ENCODE measurements at places on chromosomes 3 and 15.

DNA sequence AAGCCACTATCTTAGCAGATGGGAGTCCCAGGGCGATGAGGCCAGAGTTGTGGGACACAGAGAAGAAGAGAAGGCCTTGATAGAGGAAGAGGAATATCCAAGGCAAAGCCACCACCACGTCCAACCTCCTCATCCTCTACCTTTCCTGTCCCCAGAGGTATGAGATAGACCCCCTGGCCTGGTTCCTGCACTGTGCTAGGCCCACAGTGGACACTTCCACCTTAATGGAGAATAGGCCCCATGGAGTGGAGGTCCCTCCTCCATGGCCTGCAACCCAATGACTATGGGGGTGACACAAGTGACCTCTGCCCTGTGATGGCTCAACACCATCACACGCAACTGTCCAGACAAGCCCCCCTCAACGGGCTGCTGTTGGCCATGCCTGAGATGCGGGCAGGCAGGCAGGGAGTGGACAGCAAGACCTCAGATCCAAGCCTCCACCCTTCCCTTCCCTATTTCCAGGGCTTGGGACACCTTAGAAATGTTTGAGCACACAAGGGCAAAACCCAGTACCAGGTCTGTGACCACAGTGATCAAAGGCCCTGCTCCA lies 36.8 kb downstream of the GRAMD2A start:
- DNase-seq: no peak

GRCh38 chr3:161905520-161906132 lies 409.0 kb downstream of the OTOL1 start:
- DNase-seq: no peak

GRCh38 chr15:45105586-45105985 lies 8.4 kb downstream of the DUOX2 start:
- no peak for DNase-seq

GRCh38 chr3:158992463-158992862 lies 190.6 kb downstream of the MFSD1 start:
- no peak for DNase-seq

- DNase-seq: no peak
Observed at GRCh38 chr3:38267662-38268061, 2.0 kb downstream of the SLC22A13 start.

DNA sequence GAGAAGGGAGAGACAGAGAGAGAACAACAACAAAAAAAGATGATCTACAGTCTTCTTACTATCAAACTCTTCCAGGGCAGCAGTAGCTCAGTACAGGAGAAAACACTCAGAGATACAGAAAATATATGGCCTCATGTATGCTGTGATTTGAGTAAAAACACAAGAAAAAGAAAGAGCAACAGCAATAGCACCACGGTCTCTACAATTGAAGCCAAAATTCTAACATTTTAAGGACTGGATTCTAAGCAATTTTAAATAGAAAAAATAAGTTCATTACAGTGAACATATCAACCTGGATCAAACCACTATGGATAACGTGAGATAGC lies 43.5 kb upstream of the ALCAM start:
- DNase-seq: no peak

DNA sequence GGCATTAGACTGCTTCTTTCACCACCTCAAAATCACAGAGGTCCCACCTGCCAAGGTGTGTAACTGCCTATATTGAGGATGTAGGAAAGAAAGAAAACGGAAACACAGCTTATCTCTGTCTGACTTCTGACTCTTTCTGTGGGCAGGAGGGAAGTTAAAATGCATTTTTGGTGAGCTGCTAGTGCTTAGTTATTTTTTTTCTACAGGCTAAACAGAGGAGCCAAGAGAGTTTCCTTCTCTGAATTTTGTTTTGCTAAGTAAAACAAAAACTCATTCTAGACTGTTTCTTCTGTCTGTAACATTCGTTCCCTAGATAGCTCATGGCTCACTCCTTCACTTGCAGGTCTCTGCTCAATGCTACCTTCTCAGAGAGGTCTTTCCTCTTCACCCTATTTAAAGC lies 18.8 kb upstream of the AMOTL2 start:
- DNase-seq: no peak

DNA sequence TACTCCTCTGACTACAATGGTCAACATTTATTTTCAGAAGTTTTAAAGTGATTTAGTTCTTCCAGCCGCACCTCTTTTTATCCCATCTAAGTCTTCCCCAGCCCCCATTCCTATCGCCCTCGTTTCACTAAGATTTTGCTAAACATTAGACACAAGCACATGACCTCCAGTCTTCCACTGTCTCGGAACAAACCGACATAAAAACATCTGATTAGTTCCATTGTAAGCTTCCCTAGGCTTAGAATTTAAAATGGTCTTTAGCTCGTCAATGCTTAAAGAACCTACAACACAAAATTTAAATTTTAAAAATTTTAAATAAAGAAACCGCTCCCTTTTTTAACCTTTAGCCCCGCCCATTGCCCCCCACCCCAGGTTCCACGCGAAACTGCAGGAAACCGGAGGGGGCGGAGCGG lies 284 bp upstream of the TSC22D2 start:
- no peak for DNase-seq

DNA sequence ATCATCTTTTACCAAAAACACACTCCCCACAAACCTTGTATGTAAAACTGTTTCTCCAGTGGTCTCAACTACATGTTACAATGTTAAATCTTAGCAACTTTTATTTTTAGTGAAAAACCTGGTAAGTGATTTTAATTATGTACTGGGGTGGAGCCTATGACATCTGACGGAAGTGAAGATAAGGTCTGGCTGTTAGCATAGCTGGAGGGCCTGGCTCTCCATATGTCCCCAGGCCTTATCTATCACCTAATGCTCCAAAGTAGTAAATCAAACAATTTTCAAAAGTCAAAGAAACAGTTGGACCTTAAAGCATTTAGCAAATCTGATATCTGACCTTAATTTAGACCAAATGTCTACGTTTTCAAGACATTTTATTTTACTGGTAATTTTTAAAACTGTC lies 173.6 kb upstream of the SMAD3 start:
- DNase-seq: no peak
